ENCODE measurements at places on chromosomes 3 and 15.

DNA sequence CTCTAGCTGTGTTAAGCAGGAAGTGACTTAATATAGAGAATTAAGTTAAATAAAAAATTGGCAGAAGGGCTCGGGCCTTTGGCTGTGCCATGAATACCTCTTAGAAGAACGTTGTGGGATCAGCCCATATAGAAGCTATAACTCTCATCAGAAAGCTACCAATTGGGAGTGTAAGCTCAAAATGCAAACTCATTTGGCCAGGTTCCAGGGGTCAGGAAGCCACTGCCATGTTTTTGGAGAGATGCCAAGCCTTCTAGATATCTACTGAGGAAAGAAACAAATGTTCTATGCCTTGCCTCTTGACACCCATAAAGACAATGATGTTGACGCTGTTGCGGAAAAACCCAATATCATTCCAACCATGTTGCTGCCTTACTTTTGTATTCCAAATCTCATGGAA lies 475.2 kb upstream of the TGFBR2 start:
- DNase-seq, result no peak

GRCh38 chr3:146544929-146545528 lies 622 bp upstream of the PLSCR1 start:
- no peak for DNase-seq

- DNase-seq, result no peak
Observed at GRCh38 chr3:131762981-131763564, 260.3 kb upstream of the MRPL3 start.

GRCh38 chr15:84034578-84035398 lies 200.8 kb upstream of the GOLGA6L4 start:
- DNase-seq, result no peak

DNA sequence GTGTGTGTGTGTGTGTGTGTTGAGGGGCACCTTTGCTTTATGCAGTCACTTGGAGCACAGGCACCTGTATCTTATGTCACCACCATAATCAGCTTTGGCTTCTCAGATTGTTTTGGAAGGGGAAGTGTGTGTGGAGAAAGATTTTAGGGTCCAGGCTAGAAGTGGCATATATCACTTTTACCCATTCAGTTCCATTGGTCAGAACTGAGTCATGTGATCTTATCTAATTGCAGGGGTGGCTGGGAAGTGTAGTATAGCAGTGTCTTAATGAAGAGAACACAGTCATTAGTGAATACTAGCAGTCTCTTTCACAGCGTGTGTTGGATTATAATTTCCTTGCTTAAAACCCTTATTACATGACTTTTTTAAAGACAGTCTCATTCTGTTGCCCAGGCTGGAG lies 20.6 kb downstream of the NCK1 start:
- DNase-seq, result no peak
